Right ventricle myocardium superior (tissue), 1 donor: ENCODE measurements at places on chromosomes 7 and 10. TPM values are rescaled to one million over a fixed set of nuclear protein-coding genes. Genes with fewer than 3 reads are reported as not detected.

The SFMBT2 gene
- total RNA-seq, result 9.4 TPM

The MOGAT3 gene
- total RNA-seq, result not detected

The UPK3BL1 gene
- total RNA-seq, result 12.2 TPM

The RPEL1 gene
- total RNA-seq, result not detected

The ADAM22 gene
- 1.3 TPM for total RNA-seq

The JAKMIP3 gene
- 1.5 TPM for total RNA-seq

The C10orf67 gene
- total RNA-seq, result 0.54 TPM

The HHEX gene
- total RNA-seq, result 2.6 TPM

The ZNF365 gene
- not detected for total RNA-seq
